ENCODE measurements at places on chromosomes 16 and 17.

- no peak for DNase-seq
These were observed 82.6 kb upstream of the CNTNAP4 start for GRCh38 chr16:76194616-76195015.

GRCh38 chr17:63431939-63432804, 13.9 kb downstream of the CYB561 start:
- no peak for DNase-seq

DNA sequence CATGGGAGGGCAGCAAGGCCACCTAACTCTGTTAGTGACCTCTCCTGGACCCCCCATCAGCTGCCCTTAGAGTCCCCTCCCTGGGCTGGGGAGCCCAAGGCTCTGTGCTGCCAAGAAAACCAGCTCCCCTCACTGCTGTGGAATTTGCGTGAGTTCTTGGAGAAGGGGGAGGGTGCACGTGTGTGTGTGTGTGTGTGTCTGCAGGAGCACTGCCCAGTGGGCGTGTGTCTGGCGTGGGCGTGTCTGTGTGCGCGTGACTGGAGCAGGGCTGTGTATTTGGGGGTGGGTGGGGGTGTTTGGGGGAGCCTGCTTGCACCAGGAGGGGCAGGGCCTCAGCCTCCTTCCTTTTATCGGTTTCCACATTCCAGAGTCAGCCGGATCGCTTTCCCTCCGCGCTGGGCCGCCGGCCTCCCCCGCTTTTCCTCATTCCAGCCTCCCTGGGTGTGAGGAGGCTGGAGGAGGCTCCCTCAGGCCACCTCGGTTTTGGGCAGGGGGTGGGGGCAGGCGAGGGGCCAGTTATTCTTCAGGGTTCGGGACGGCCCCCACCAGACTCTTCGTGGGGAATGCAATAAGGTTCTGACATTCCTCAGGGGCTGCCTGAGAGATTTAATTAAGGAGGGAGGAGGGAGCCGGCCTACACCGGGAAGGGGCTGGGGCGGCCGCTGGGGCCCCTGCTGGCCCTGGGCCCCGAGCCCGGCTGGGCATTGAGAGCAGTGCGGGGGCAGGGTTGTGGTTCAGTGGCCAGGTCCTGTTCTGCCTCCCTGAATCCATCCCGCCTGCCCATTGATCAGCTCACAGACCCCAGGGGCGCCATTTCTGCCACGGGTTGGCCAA, 2.5 kb downstream of the VASN start:
- no peak for DNase-seq

DNA sequence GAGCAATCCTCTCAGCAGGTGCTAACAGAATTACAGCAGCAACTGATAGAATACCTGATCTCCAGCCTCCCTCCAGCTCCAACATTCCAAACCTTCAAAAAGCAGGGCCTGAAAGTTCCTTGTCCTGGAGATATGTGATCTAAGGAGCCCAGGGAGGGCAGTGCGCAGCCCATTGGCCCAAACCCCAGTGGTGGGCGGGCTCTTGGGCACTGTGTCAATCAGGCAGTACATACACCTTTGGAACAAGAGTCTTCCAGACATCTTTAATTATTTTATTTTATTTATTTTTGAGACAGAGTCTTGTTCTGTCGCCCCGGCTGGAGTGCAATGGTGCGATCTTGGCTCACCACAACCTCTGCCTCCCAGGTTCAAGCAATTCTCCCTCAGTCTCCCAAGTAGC, 24.2 kb downstream of the SLC12A3 start:
- DNase-seq: no peak

DNA sequence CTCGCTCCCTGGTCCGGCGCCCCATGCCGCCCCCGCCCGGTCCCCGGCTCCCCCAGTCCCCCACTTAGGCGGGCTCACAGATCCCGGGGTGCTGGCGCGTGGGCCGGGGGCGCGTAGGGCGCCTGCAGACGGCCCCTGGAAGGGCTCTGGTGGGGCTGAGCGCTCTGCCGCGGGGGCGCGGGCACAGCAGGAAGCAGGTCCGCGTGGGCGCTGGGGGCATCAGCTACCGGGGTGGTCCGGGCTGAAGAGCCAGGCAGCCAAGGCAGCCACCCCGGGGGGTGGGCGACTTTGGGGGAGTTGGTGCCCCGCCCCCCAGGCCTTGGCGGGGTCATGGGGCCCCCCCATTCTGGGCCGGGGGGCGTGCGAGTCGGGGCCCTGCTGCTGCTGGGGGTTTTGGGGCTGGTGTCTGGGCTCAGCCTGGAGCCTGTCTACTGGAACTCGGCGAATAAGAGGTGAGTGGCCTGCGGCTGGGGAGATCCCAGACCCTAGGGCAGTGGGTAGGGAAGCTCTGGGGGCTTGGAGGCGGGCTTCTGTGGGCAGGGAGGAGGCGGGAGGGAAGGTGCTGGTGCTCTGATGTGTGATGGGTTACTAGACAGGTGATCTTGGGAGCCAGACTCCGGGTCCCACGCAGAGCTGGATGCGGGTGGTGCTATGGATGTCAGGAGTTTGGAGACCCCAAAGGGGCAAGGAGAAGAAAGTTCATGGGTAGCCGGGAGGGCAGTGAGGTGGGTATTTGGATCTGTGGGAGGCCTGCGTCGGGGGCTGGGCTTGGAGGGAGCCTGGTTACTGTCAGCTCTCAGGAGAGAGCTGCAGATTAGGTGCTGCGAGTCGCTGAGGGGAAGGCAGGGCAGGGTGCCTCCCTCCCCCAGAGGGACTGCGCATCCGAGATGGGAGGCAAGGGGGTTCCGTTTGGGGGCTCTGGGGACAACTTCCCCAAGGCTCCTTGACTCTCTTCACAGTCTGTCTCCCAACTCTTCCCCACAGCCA, 560 bp downstream of the EFNB3 start:
- DNase-seq: no peak

- no peak for DNase-seq
These were observed 17.1 kb downstream of the GNA13 start for GRCh38 chr17:65039336-65039988.

GRCh38 chr16:23296994-23297393, 5.1 kb upstream of the SCNN1B start:
- DNase-seq: no peak

DNA sequence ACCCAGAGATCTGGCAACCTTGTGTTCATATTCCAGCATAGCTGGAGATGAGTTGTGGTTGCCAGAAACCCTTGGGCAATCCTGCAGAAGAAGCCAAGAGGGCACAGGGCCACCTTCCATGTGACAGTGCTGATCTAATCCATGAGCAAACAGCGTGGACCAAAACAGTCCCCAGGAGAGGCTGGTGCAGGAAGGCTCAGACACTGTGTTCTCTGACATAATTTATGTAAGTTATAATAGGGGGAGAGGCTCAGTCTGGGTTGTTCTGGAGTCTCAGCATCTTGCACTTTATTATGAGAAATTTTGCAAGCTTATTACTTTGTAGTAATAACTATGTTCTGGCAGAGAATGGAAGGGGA, 273.9 kb downstream of the HAPSTR1 start:
- no peak for DNase-seq

GRCh38 chr16:85840801-85841200, 41.3 kb downstream of the COX4I1 start:
- no peak for DNase-seq

- DNase-seq: peak; percentile 51
These were observed 19.1 kb upstream of the STAC2 start for GRCh38 chr17:39244600-39245570.

DNA sequence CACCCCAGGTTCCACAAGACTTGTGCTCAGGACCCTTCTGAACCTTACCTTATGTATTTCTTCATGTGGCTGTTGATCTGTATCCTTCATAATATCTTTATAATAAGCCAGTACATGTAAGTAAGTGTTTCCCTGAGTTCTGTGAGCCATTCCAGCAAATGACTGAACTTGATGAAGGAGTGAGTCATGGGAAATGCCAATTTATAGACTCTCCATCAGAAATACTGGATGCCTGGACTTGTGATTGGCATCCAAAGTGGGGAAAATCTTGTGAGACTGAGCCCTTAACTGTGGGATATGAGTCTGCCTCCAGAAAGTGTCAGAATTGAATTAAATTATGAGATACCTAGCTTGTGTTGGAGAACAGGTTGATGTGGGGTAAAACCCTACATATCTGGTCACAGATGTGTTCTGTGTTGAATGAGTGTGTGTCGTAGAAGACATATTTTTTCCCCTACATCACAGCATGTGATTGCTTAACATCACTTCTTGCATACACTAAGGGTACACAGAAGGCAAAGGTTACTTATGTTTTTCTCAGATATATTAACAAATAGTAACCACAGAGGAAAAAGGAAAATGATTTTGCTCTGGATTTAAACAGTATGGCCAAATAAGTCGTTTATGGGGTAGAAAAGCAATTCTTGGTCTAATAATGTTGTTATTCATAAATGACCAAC, 70.2 kb upstream of the NETO2 start:
- DNase-seq: no peak

GRCh38 chr17:15145621-15146020, 119.5 kb downstream of the PMP22 start:
- no peak for DNase-seq

- DNase-seq: no peak
These were observed 119.9 kb upstream of the IRX6 start for GRCh38 chr16:55204069-55204468.

GRCh38 chr16:54212893-54213292, 73.7 kb downstream of the IRX3 start:
- no peak for DNase-seq

DNA sequence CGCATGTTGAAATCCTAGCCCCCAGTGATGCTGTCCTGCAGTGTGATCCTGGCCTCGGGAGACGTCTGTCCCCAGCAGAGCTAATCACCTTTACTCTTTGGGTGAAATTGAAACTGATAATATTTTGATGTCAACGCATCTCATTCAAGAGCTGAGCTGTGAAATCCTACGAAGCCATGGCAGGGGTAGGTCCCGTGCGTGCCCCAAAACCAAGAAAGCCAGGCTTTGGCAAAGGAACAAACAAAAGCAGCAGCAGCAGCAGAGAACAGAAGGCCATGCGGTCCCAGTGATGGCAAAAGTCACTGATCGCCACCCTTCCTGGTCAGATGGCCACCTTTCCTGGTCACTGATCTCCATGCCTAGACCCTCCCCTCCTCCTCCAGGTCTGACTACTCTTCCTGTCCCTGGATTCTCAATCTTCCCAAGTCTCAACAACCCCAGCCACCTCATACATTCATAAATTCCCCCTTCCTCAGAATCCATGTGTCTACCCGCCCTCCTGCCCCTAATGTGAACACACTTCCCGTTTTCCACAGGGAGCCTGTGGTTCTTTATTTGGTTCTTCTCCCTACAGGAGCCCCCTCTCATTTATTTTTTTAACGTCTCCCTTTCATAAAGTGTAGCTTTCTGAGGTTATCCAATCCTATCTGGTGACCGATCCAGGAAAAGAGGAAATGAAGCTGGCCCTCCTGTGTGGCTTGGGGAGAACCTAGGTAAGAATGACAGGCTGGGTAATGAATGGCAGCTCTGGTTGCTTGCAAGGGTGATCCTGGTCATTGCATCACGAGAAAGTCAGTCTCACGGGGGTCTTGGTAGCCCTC, 50.3 kb downstream of the CPPED1 start:
- DNase-seq: no peak

DNA sequence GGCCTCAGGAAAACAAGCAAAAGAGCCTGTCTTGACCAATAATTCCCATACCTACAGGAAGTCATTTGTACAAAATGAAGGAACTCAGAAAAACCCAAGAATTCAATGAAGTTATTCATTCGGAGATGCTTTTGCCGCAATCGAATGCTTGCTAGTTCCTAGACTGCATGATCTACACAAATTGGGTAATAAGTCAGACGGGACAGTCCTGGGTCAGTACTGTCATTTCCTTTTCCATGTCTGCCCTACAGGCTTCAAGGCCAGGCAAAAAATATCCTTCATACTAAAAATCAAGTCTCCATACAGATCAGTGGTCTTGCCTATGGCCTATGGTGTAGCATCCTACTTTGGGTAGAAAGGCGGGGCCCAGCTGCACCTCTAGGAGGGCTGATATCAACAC, 71.4 kb downstream of the CFDP1 start:
- no peak for DNase-seq

- no peak for DNase-seq
These were observed 38.4 kb downstream of the UTP18 start for GRCh38 chr17:51298508-51299371.

GRCh38 chr17:13635951-13636350, 34.2 kb upstream of the HS3ST3A1 start:
- no peak for DNase-seq

DNA sequence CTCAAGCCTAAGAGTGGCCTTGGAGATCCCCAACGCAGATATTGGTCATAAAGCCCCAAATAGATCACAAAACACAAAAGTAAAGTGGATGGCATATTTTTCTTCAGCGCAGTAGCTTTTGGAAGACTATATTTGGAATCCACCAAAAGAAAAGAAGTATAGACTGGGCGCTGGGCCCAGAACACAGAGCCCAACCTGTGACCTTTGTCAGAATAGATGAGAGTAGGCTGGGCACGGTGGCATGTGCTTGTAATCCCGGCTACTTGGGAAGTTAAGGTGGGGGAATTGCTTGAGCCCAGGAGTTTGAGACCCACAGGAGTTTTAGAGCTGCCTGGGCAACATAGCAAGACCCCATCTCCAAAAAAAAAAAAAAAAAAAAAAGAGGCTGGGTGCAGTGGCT, 14.6 kb downstream of the SCIMP start:
- DNase-seq: no peak

DNA sequence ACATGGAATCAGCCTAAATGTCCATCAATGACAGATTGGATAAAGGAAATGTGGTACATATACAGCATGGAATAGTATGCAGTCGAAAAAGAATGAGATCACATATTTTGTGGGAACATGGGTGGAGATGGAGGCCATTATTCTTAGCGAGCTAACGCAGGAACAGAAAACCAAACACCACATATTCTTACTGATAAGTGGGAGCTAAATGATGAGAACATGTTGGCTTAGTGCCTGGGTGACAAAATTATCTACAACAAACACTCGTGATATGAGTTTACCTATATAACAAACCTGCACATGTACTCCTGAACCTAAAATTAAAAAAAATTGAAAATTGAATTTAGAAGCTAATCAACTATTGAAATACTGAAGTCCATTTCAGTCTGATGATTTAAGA, 6.1 kb downstream of the ANKS4B start:
- no peak for DNase-seq

DNA sequence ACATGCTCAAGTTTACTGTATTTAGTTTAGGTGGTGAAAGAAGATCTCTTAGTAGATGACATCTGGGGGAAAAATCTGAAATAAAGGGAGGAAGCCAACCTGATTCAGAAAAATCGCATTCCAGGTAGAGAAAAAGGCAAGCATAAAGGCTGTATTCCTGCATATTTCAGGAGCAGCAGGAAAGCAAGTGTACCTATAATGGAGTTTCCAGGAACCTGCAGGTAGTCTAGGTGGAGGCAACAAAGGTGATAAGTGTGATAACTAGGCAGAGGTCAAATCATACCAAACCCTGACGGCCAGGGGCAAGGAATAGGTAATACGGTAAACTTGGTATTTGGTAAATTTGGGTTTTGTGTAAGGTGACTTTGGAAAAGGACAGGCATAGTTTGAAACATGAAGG, 132.8 kb upstream of the GOT2 start:
- DNase-seq: no peak

GRCh38 chr17:27630607-27631410, at the start of gene LGALS9:
LGALS9 (plus strand) TSS chr17:27631188; CDS start chr17:27631266, 78 bp downstream.
- DNase-seq: no peak

DNA sequence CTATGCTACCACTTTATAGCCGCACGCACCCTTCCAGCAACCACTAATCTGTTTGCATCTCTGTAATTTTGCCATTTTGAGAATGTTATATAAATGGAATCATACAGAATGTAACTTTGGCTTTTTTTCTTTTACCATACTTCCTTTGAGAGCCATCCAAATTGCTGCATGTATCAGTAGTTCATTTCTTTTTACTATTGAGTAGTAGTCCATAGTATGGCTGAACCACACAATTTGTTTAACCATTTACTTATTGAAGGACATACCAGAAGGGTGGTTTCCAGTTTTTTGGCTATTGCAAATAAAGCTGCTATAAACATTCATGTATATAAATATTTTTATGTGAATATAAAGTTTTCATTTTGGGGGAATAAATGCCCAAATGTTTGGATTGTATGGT, 8.8 kb downstream of the TENT4B start:
- DNase-seq: no peak

Measured in HFF-Myc (cell line).